Activated T-helper 1 cell treated with anti-CD3 and anti-CD28 coated beads, Interleukin-12 subunit alpha, Interleukin-12 subunit beta, Interleukin-2, Interleukin-4 antibody, amounts not matched to agents 30 ng/mL and 10 ng/mL and 1 ng/mL, durations not matched to agents 14 hours and 24 hours and 36 hours (primary cell): ENCODE measurements at places on chromosomes 5 and 9. TPM values are rescaled to one million over a fixed set of nuclear protein-coding genes. Genes with fewer than 3 reads are reported as not detected.

DNA sequence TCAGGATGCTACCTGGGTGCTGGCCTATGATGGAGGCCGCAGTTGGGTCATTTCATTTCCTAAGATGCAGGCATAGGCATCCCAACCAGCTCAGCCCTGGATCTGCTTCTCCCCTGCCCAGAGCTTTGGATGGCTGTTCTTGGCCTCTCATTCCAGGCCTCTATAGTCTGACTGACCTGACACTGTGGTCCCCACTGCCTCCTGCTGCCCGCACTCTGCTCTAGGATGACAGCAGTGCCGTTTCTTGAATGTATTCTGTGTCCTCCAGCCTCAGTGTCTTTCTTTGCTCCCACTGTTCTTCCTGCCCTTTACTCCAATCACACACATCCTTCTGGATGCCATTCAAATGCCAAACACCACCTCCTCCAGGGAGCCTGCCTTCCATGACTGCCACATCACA is 235.7 kb downstream of the HSPA4 start:
- peak overlapping the region; percentile 2 for H3K27ac ChIP-seq
- H3K4me1 ChIP-seq, result no peaks in the 10 kb centered on the region
- no peaks in the 10 kb centered on the region for H3K36me3 ChIP-seq

- DNase-seq, result no peak
- H3K4me1 ChIP-seq, result peaks cover 25% of the 10 kb centered on the region
- no peaks in the 10 kb centered on the region for H3K27me3 ChIP-seq
- peaks cover 25% of the 10 kb centered on the region for H3K36me3 ChIP-seq
- no peak overlapping the region for H3K4me3 ChIP-seq
- no peak overlapping the region for H3K27ac ChIP-seq
Observed at GRCh38 chr9:37192803-37193202, 72.4 kb downstream of the ZCCHC7 start.

GRCh38 chr9:122158202-122158601 is 1.4 kb downstream of the NDUFA8 start:
- H3K27ac ChIP-seq, result no peak overlapping the region
- peak overlapping the region; percentile 49 for H3K4me3 ChIP-seq
- peak; percentile 11 for DNase-seq
- peaks cover 5% of the 10 kb centered on the region for H3K27me3 ChIP-seq
- peaks cover 3% of the 10 kb centered on the region for H3K36me3 ChIP-seq

DNA sequence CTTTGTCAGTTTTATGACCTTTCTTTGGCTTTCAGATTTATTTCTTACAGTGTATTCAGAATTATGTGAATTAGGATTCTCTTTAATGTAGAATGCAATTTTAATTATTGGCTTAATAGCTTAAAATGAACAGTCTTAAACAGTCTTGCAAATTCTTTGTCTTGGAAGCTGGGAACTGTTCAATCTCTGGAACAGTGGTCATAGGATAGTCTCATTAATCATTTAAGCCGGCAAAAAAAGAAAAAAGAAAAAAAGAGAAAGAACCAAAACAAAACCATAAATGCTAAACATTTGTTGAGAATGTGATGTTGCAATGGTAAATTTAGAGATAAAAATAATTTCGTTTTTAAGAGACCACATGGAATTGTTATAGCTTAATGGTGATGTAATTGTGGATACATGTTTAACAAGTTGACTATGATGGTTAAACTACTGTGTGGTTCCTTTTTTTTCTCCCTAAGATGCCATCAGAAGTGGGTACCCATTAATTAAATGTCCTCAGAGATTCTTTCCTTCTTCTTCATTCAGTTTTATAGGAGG is 61.6 kb downstream of the NNT start:
- DNase-seq, result no peak
- H3K27me3 ChIP-seq, result no peaks in the 10 kb centered on the region
- H3K4me3 ChIP-seq, result no peak overlapping the region
- no peaks in the 10 kb centered on the region for H3K4me1 ChIP-seq
- H3K36me3 ChIP-seq, result peaks cover 40% of the 10 kb centered on the region

- no peaks in the 10 kb centered on the region for H3K36me3 ChIP-seq
- H3K4me1 ChIP-seq, result no peaks in the 10 kb centered on the region
- no peaks in the 10 kb centered on the region for H3K27me3 ChIP-seq
- H3K4me3 ChIP-seq, result no peak overlapping the region
- H3K27ac ChIP-seq, result no peak overlapping the region
Observed at GRCh38 chr9:79396168-79396567, 175.6 kb upstream of the TLE4 start.

- H3K4me1 ChIP-seq, result no peaks in the 10 kb centered on the region
- no peak for DNase-seq
- peaks cover 7% of the 10 kb centered on the region for H3K27me3 ChIP-seq
Observed at GRCh38 chr5:147882586-147883313, 4.2 kb downstream of the SCGB3A2 start.

DNA sequence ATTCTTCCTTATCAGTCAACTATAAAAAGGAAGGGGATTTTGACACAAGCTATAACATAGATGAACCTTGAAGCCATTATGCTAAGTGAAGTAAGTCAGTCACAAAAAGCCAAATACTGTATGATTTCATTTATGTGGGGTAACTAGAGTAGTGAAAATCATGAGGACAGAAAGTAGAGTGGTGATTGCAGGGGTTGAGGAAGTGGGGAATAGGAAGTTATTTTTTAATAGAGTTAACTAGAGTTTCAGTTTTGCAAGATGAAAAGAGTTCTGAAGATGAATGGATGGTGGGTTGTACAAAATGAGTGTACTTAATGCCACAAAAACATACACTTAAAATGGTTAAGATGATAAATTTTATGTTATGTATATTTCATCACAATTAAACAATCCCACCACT is 65.4 kb upstream of the FAM174A start:
- DNase-seq, result no peak
- peaks cover 3% of the 10 kb centered on the region for H3K27me3 ChIP-seq
- H3K4me3 ChIP-seq, result no peak overlapping the region
- no peaks in the 10 kb centered on the region for H3K36me3 ChIP-seq
- no peaks in the 10 kb centered on the region for H3K4me1 ChIP-seq

GRCh38 chr5:61496446-61496845 is 164.4 kb downstream of the ZSWIM6 start:
- no peak overlapping the region for H3K4me3 ChIP-seq
- H3K36me3 ChIP-seq, result peaks cover 4% of the 10 kb centered on the region
- H3K27me3 ChIP-seq, result no peaks in the 10 kb centered on the region
- H3K4me1 ChIP-seq, result no peaks in the 10 kb centered on the region
- no peak overlapping the region for H3K27ac ChIP-seq
- no peak for DNase-seq

DNA sequence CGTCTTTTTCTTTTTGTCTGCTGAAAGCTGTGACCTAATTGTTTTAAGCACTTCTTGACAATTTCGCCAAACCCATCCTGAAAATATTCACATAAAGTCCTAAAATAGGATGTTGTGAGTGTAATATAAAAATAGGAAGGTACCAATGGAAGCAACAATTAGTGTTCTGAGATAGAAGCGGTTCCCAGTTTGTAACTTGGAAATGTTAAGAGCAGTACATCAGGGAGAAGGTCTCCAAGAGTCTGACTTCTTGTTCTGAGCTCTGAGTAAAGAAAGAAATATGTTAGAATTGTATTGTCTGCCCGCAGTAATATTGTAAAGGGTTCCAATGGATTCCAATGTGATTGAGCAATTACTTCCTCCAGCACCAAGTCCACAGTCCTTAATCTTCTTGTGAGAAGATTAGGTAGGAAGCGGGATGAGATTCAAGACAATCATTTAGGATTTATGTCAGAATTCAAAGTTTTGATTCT is 3.9 kb downstream of the VCAN start:
- peaks cover 33% of the 10 kb centered on the region for H3K4me1 ChIP-seq
- H3K27ac ChIP-seq, result no peak overlapping the region
- DNase-seq, result no peak
- H3K27me3 ChIP-seq, result peaks cover 63% of the 10 kb centered on the region

GRCh38 chr5:154562244-154562880 is 84.3 kb upstream of the HAND1 start:
- no peak overlapping the region for H3K4me3 ChIP-seq
- no peaks in the 10 kb centered on the region for H3K4me1 ChIP-seq
- DNase-seq, result no peak
- no peaks in the 10 kb centered on the region for H3K36me3 ChIP-seq

- no peak for DNase-seq
- no peaks in the 10 kb centered on the region for H3K27me3 ChIP-seq
- H3K4me1 ChIP-seq, result no peaks in the 10 kb centered on the region
- H3K4me3 ChIP-seq, result no peak overlapping the region
Observed at GRCh38 chr5:17089001-17089400, 128.4 kb upstream of the BASP1 start.

GRCh38 chr5:102481054-102481715 is 17.6 kb downstream of the SLCO6A1 start:
- H3K27me3 ChIP-seq, result peaks cover 3% of the 10 kb centered on the region
- no peaks in the 10 kb centered on the region for H3K4me1 ChIP-seq
- no peak overlapping the region for H3K27ac ChIP-seq
- DNase-seq, result no peak

GRCh38 chr5:9249231-9249630 is 296.6 kb downstream of the SEMA5A start:
- no peaks in the 10 kb centered on the region for H3K4me1 ChIP-seq
- DNase-seq, result no peak
- H3K36me3 ChIP-seq, result no peaks in the 10 kb centered on the region
- H3K27me3 ChIP-seq, result no peaks in the 10 kb centered on the region
- no peak overlapping the region for H3K27ac ChIP-seq

DNA sequence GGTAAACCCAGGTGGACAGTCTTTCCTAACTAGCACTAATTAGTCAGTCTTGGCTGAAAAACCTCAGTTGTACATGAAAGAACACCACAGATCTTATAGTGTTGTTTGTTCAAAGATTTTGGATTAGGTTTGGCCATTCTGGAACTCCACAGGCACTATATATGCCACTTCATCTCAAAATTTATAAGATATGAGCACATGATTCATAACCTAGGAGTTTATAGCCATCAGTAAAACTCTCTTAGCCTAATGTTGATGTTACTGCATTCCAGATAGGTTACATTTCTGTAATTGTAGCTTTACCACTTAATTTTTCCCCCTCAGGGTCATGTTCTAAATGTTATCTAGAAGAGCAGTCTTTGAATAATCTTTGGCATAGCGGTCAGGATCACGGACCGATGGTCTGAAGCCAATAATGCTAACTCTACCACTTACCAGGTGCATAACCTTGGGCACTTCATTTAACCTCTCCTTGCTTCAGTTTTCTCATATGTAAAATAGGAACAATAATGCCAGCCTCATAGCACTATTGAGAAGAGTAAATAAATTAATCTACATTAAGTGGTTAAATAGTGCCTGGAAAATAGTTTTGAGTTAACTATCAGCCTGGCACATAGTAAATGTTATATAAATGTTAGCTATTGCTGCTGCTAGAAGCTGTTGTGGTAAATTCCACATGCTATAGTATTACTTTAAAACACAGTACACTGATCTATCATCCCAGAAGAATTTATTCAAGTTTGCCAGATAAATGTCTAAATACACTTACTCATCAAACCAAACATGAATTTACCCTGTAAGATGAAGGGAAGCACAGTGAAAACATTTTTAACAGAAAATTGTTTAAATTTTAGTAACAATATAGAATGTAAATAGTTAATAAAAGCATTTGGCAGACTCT is 743.9 kb downstream of the NR2F1-AS1 start:
- H3K27ac ChIP-seq, result no peak overlapping the region
- no peaks in the 10 kb centered on the region for H3K4me1 ChIP-seq
- H3K4me3 ChIP-seq, result no peak overlapping the region
- H3K36me3 ChIP-seq, result no peaks in the 10 kb centered on the region
- H3K27me3 ChIP-seq, result no peaks in the 10 kb centered on the region

GRCh38 chr5:153792305-153792704 is 246.4 kb downstream of the FAM114A2 start:
- no peaks in the 10 kb centered on the region for H3K36me3 ChIP-seq
- no peak overlapping the region for H3K27ac ChIP-seq
- no peaks in the 10 kb centered on the region for H3K27me3 ChIP-seq
- no peak overlapping the region for H3K4me3 ChIP-seq
- no peak for DNase-seq

- no peaks in the 10 kb centered on the region for H3K36me3 ChIP-seq
- no peak overlapping the region for H3K27ac ChIP-seq
- no peak for DNase-seq
- no peak overlapping the region for H3K4me3 ChIP-seq
Observed at GRCh38 chr5:154644745-154645411, 110.3 kb upstream of the LARP1 start.

DNA sequence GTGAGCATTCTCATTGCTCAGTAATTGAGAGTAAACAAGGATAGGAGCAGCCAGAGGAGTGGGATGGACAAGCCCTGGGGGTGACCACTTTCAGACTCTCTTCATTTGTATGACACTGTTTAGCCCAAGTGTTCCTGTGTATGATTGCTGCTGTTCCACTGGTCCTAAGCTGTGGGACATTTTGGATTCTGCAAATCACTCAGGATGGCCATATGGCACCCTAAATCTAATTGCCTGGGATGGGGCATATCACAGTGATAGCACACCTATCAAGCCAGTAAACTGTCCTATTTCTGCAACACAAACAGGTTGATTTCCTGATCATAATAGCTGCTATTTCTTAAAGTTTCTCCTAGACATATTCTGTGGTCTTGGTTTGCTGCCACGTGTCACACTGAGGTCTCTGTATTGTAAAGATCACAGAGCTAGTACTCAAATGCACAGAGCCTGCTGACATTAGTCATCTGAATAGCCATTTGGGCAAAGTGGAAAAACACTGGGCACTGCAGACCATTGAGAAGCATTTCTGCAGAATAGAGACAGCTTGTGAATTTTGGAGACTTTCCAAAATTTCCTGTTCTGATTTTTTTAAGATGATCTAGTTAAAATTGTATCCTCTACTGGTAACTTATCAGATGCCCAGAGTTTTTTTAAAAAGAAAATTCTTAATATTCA is 320.2 kb downstream of the RFX3 start:
- H3K4me1 ChIP-seq, result no peaks in the 10 kb centered on the region
- no peak for DNase-seq
- no peak overlapping the region for H3K27ac ChIP-seq
- H3K36me3 ChIP-seq, result no peaks in the 10 kb centered on the region
- no peak overlapping the region for H3K4me3 ChIP-seq

DNA sequence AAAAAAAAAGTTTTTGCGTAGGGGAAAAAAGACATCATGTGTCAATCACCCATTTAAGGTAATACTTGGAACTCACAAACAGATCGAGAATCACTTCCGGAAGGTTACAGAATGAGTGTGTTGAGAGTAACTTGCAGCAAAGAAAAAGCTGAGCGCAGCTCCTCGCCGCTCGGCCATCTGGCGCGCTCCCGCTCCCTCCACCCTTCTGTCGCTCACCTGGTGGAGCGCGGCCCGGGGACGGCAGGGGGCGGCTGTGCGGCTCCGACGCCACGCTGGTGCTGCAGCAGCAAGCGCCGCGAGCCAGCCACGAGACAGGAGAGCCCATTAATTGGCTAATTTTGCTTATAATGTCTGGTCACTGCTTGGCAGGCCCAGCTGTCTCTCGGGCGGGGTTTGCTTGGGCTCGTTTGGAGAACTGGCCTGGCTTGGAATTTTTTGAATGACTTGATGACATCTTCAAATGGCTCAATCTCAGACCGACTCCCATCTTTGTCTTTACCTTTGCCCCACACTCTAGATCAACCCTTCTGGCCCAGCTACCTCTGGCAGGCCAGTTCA is 601.8 kb downstream of the CCDC171 start:
- H3K36me3 ChIP-seq, result no peaks in the 10 kb centered on the region
- H3K27ac ChIP-seq, result no peak overlapping the region
- no peak for DNase-seq
- H3K4me1 ChIP-seq, result peaks cover 4% of the 10 kb centered on the region

The MPDZ gene
- total RNA-seq, result not detected in 2 replicates

The NUDT2 gene
- total RNA-seq, result 31.0 TPM in 2 replicates

The ST8SIA4 gene
- total RNA-seq, result 63.1 and 65.2 TPM in 2 replicates

The GMCL2 gene
- total RNA-seq, result not detected in 2 replicates

The HCN1 gene
- total RNA-seq, result not detected in 2 replicates

The ACSL6 gene
- 48.1 and 50.6 TPM in 2 replicates for total RNA-seq

The ZNF462 gene
- total RNA-seq, result 0.16 and 0.39 TPM in 2 replicates

The SEMA6A gene
- total RNA-seq, result 0.23 and 0.39 TPM in 2 replicates

The NME5 gene
- total RNA-seq, result not detected in 2 replicates

The DOCK2 gene
- 214 and 216 TPM in 2 replicates for total RNA-seq

The TLX3 gene
- total RNA-seq, result not detected in 2 replicates

The SHOC1 gene
- not detected in 2 replicates for total RNA-seq

The PKD2L2 gene
- total RNA-seq, result not detected in 2 replicates

The SLC4A9 gene
- total RNA-seq, result not detected in 2 replicates
